ENCODE measurements at places on chromosomes 12 and 14.
A peak's percentile ranks its signal among the peaks of the same experiment; 100 is the strongest.

DNA sequence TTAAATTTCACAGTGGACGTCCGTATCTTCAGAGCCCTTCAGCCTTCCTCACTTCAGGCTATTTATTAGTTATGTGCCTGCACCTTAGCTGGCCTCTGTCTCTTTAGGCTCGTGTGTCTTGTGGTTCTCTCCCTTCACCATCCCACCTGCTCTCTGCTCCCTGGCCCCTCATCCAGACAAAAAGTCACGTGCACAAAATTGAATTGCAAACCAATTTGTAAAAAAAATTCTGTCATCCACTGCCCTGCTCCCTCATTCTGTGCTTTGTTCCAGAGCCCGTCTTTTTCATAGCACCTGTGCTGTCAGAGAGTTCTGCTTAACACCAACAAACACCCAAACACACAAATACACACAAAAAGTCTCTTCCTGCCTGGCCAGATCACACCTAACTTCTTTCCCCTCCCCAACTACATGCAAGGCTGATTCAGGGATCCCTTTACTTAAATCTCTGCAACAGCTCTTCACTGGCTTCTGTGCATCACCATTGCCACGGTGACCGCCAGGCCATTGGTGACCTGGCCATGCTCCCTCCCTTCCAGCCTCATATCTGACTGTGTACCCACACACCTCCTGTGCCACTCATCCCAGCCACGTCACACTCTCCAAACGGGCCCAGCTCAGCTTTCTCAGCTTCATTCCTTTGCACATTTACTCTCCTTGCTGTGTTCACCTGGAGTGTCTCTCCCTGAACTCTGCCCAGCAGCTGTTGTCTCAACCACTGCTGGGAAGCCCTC is 205.7 kb downstream of the TTC8 start:
- DNase-seq: no peak

GRCh38 chr12:5587711-5588121 is 155.8 kb downstream of the NTF3 start:
- no peak for DNase-seq

- no peak for DNase-seq
Measured at GRCh38 chr12:71749666-71750065, 5.0 kb upstream of the RAB21 start.

- DNase-seq: peak; percentile 80
Measured at GRCh38 chr12:51326698-51327439, 2.9 kb upstream of the BIN2 start.

DNA sequence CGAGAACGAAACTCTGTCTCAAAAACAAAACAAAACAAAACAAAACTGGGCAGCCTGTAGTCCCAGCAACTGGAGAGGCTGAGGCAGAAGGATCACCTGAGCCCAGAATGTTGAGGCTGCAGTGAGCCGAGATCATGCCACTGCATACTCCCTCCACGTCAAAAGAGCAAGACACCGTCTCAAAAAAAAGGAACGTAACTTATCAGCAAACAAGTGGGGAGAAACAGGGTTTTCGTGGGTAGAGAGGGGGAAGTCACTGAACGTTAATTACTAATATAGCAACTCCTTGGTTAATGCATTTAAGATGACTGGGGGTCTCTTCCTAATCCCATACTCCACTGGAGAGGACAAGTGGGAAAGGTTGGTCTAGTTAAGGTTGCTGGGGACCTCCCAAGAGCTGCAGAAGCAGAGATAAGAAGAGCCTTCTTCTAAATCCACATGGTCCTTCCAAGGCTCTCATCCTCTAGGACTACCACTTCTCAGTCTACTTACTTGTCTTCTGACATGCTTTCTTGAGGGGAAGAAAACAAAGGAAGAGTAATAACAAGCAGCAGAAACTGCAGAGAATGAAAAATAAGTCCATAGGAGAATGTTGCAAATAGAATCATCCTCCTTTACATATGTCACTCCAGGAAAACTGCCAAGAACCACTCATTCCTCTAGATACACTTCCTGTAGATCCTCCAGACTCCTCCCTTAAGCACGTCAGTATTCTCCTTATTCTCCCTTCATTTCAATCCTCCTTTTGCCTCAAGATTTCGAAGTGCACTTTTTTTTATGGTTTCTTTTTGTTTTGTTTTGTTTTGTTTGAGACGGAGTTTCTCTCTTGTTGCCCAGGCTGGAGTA is 5.8 kb downstream of the NUMB start:
- DNase-seq: no peak

DNA sequence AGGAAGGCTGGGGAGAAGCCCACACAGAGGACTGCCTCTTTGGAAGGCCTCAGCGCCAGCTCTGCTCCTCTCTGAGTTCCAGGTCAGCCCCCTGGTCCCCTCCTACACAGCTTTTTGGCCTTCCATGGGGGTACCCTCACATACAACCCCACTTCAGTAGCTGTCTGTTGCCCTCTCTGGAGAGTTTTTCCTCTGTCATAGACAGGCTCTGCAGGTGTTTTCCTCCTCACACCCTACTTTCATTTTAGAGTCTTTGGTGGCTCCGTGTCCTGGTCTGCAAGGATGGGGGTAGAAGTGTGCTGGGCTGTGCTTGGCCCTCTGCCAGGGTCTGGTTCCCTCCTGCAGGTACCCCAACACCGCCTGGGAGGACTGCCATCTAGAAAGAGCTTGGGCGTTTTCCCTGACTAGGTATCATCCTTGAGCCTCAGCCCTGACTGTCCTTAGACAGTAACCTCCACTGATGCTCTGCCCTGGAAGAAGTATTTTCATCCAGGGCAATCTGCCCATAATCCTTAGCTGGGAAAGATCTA is 15.1 kb downstream of the ZDHHC22 start:
- no peak for DNase-seq

DNA sequence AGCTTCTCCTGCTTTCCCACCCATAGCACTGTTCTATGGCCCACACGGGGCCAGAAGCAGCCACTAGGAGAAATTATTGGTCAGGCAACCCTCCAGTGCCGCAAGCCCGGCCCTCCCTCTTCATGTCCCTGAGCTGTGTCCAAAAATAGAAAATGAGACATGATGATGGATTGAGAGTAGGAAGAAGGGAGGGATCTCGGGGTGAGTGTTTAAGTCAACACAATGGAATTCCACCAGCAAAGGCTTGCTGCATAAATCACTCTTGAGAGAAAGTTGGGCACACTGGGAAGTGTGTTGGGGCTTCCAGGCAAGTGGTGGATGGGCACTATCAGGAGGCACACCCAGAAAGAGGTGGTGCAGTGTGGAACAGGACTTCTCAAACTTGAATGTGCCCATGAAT is 94.2 kb downstream of the LLPH start:
- no peak for DNase-seq

DNA sequence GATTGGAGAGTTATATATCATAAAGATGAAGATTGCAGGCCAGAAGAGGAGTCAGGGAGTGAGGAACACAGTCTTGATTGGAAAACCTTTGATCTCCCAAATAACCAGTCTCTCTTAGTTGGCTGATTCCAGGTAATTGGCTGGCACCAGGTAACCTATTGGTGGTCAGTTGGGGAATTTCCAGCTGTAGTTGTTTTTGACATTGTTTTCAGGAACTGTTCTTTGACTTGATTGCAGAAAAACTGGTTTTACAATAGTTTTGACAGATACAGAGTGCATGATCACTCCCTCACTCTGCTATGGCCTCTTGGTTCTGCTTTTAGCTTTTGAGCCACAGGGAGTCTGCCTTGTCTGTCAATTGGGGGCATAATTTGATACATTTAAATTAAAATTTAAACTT is 71.6 kb downstream of the ZNF641 start:
- no peak for DNase-seq

DNA sequence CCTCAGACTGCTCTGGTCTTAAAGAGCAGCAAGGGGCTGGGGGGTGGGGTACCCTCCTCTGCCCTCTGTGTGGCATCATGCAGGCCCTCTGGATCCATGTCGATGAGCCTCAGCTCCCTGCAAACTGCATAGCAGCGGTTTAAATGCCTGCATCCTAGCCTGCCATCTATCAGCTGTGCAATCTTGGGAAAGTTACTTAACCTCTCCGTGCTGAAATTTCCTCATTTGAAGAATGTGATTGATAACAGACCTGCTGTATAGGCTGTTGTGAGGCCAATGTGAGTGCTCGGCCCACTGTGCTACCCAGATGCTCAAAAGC is 3.8 kb downstream of the FAM181A start:
- DNase-seq: no peak

- DNase-seq: no peak
Measured at GRCh38 chr12:69329669-69330428, 18.3 kb upstream of the LYZ start.

DNA sequence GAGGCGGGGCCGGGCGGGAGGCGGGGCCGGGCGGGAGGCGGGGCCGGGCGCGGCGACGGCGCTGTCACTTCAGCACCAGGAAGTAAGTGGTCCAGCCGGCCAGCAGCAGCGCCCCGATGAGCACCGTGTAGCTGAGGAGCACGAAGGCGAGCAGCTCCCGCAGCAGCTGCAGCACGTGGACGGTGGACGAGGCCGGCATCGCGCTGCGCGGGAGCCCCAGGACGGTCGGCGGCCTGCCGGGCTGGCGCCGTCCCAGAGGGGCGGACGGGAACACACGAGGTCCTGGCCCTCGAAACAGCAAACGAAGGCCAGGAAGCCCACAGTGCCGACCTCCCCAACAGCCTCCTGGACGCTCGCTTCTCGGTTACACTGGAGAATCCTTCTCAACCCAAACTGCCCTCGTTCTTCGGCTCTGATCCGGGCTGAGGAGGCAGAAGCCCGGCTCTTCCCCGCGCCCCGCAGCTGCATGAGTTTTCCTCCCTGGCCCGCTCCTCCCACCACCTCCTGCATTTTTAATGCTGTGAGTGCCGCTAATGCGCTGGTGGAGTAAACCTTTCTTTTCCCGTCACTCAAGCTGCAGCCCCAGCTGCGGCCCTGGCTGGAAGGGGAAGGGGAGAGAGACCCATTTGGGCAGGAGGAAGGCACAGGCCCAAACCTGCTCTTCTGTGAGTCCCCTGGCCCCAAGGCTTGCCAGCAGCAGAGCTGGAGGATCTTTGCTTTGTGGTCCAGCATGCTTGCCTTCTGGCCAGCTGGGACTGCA is 694 bp upstream of the DIABLO start:
- no peak for DNase-seq

DNA sequence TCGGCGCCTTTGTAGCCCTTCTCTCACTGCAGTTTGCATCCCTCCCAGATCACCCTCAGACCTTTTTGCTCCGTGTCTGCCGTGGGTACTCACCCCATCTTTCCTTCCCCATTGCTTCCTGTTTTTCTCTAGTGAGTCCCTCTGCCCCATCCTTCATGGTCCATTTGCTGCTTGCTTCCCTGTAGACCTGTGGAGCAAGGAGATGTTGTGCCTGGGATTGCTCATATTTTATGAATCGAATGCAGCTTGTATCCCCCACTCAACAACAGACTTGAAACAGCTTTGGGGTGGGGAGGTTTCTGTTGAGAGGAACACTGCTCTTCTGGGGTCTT is 661 bp downstream of the DENR start:
- DNase-seq: no peak

DNA sequence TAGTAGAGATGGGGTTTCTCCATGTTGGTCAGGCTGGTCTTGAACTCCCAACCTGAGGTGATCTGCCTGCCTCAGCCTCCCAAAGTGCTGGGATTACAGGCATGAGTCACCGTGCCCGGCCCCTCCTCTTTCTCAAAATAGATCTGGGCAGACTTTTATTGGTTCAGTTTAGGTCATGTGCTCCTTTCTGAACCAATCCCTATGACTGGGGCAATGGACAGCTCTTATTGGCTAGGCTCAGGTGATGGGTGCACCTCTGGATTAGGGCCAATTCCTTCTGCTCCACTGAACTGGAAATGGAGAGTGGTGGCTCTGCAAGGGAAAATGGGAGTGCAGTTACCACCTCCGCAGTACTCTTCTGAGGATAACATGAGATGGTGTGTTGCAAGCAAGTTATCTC is 6.2 kb upstream of the ATP6V0A2 start:
- no peak for DNase-seq

GRCh38 chr14:95334044-95334443 is 14.3 kb upstream of the CLMN start:
- DNase-seq: no peak

DNA sequence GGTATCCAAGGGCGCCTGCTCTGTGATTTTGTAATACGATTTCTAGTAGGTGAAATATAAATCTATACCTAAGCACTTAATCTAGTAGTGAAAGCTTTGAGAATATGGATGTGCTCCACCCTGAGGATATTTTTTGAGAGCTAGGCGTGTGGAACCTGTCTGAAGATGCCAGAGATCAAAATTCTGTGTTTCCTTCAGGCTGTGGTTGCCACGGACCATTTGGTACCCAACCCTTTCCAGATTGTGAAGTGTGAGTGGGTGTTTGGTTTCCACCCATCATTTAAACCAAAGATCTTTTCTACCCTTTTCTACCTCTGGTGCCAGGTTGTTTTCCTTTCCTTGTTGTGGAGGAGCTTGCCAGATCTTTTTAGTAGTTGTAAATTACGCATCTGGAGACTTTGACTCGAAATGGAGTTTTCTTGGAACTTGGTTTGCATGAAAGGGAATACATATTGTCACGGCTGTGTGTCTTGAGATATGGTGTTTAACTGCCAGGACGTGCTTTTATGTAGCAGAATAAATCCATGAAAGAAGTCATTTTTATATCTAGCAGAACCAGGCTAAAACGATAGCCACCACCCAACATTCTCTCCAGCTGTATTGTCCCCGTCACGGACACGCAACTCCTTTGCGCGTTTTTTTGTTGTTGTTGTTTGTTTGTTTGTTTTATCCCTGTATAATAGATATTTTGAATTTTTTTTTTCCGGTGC is 2.2 kb downstream of the LRFN5 start:
- no peak for DNase-seq

GRCh38 chr12:304805-305204 is 42.2 kb upstream of the SLC6A13 start:
- DNase-seq: no peak

- no peak for DNase-seq
Measured at GRCh38 chr12:64806593-64807460, 17.6 kb upstream of the TBC1D30 start.

GRCh38 chr14:71751264-71751663 is 181.0 kb upstream of the RGS6 start:
- DNase-seq: no peak

GRCh38 chr14:20429801-20430669 is 5.9 kb downstream of the KLHL33 start:
- DNase-seq: no peak

- no peak for DNase-seq
Measured at GRCh38 chr14:44942436-44942835, 19.3 kb downstream of the KLHL28 start.

- no peak for DNase-seq
Measured at GRCh38 chr12:114711689-114712152, 27.7 kb upstream of the TBX3 start.

GRCh38 chr14:99648027-99648784 is 3.3 kb downstream of the HHIPL1 start:
- DNase-seq: no peak

DNA sequence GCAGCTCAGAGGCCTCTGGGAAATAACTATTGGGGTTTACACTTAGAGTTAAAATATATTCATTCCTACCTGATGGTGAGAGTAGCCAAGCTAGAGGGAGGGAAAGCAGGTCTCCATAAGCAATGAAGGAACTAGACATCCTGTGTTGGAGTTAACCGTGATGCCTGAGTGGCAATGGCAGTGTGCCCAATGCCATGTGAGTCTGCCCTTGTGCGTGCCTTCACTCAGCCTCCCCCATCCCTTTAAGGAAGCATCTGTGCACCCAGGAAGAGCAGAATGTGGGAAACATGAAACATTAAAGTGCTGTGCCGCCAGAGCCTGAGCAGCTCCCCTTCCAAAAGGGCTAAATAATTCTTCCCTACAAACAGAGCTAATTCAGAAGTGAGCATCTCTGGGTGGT is 76.3 kb downstream of the COX16 start:
- DNase-seq: no peak

Measured in GM12864 (cell line).